ENCODE measurements at places on chromosomes 1 and 21.

- DNase-seq = no peak
These were observed 220.4 kb downstream of the RHOU start for GRCh38 chr1:228955691-228956090.

DNA sequence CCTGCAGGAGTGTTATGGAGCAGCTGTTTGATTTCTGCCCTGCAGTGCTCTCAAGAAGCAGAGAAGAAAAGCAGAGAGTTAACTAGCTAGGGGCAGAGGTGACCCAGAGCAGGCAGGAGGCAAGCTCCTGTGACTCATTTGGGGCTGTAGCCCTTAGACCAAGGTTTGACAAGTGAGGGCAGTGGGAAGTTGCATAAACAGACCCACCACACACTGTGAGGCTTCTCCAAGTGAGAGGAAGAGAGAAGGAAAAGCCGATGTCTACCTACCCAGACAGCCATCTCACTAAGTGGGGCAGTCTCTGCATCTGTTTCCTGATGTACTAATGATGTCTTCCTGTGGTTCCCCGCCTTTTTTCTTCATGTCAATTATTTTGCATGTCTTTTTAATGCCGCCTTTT lies 159.9 kb upstream of the NR5A2 start:
- DNase-seq = no peak

DNA sequence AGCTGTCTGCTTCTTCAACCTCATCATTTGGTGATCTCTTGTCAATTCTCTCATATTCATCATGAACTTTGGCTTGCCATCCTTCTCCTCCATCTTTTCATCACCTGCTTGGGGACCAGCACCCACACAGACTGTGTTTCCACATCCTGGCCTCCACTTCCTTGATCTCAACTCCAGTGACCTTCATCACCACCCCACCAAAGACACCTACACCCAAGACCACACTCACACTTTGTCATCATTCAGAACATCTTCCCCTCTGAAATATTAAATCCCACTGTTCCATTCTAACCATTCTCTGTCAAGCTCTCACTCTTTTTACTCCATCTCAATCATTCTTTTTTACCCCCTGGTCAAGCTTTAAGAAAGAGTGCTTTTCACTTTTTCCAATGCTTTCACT lies 115.5 kb upstream of the VAV3 start:
- no peak for DNase-seq

GRCh38 chr1:102799496-102799895 lies 308.8 kb downstream of the COL11A1 start:
- DNase-seq = no peak

DNA sequence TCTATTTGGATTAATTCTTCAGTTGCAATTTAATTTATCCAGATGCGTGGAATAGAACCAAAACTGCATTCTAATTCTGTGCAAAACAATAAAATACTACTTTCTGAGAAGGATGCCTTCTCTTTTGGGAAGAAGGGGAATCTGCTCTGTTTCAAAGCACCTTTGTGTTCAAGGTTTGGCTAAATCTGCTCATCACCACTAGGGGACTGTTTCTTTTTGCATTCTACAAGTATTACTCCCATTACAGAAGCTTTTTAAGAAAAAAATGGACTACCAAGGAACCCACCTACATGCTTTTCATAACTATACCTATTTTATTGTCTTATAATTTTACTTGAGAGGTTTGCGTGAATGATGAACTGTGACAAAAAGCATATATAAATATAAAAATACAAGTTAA lies 18.2 kb downstream of the MRPS6 start:
- no peak for DNase-seq

DNA sequence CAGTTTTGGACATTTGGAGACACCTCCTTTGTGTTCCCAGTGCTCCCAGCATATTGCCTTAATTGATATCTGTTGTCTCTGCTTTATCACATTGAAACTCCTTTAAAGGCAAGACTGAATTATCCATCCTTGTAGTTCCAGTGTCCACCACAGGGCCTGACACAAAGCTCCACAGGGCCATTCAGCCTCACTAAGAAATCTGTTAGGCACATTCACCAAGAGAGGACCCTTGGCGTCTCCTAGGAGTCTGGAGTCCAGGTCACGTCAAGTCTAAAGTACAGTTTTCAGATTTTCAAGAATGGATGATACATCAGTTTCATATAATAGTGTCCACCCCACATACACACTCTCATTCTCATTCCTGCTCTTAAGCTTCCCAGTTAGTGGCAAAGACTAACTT lies 4.8 kb downstream of the ACP6 start:
- DNase-seq = no peak

- DNase-seq = no peak
These were observed 402.5 kb downstream of the PTPRC start for GRCh38 chr1:199041173-199041914.

DNA sequence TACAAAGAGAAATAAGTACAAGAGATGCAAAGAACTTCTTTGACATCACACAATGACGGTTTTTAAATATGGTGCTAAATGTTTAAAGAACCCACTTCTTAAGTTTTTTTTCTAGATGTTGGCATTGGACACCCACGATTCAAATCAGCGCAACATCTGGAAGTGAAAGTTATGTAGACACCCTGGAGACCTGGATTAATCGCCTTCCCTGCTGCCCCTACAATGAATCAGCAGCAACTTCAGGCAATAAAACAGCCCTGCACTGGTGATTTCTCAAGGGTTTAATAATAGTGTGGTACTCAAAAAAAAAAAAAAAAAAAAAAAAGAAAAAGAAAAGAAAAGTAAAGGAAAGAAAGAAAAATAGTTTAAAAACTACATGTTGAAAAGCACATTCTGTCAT lies 248.3 kb downstream of the NUF2 start:
- no peak for DNase-seq

DNA sequence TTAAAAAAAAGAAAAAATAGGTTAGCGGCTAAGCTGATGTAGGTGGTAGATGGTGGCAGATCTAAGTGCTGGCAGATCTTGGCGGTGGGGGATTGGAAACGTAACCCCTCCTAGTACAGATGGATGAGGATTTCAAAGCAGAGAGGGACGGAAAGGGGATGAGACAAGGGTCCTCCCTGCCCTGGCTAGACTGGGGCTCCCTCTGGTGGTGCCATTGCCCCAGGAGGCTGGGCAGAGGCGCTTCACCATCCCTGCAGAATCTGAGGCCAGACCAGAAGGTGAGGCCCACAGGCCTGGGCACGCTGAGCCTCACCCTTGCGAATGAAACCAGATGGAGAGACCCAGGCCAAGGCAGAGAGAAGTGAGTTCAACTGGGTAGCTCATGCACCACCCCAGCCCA lies 7.0 kb upstream of the PLEKHA6 start:
- no peak for DNase-seq

- DNase-seq = peak; percentile 14
These were observed 694 bp downstream of the TMEM167B start for GRCh38 chr1:109091078-109091838.

DNA sequence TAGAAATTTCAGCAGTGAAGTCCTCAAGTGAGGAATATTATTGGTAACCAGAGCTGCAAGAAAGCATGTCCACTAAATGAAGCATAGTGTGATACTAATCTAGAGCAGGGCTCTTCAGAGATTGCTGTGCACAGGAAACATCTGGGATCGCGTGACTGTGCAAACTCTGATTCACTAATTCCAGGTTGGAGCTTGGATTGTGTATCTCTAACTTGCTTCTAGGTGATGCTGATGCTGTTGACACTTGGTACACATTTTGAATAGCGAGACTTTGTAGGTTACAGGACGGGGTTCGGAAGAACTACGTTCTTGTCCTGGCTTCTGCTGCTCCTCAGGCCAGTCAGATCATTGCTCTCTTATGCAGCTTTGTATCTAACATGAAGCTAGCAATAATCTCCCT lies 66.5 kb downstream of the PRRX1 start:
- no peak for DNase-seq

DNA sequence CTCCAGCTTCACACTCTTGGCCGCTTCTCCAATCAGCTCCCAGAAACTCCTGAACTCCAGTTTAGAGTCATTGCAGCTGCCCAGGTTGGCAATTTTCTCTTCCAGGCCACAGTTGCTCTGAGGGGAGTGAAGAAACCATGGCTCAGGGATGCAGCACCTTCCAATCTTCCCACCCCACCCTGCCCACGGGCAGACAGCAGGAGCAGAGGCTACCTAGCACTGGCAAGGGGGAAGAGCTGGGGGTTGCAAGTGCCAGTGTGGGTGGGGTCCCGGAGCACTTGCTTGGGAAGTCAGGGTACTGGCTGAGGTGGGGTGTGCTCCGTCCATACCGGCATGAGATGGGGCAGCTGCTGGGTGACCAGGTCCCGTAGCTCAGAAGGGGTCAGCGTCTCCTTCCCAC lies 1.2 kb downstream of the S100A14 start:
- no peak for DNase-seq

DNA sequence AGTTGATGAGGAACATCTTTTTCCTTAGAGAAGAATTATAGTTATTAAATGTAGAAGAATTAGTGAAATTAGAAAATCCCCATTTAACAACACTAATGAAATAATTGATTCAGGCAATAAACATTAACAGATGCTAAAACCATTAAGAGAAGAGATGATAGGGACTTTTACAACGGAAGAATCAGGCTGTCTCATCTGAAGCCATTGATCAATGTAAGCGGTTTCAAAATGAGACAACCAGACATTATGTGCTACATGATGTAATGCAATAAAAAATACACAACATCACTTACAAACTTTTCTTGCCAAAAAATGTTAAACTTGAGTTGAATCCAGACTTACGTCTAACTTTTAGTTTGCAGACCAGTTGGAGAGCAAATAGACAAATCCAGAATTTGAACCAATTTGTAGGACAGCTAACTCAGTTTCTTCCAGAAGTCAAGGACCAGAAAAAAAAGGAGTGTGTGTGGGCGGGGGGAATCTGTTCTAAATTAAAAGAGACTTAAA lies 165.4 kb upstream of the DPT start:
- no peak for DNase-seq

GRCh38 chr1:119646521-119647227 lies 1.4 kb downstream of the ZNF697 start:
- no peak for DNase-seq

DNA sequence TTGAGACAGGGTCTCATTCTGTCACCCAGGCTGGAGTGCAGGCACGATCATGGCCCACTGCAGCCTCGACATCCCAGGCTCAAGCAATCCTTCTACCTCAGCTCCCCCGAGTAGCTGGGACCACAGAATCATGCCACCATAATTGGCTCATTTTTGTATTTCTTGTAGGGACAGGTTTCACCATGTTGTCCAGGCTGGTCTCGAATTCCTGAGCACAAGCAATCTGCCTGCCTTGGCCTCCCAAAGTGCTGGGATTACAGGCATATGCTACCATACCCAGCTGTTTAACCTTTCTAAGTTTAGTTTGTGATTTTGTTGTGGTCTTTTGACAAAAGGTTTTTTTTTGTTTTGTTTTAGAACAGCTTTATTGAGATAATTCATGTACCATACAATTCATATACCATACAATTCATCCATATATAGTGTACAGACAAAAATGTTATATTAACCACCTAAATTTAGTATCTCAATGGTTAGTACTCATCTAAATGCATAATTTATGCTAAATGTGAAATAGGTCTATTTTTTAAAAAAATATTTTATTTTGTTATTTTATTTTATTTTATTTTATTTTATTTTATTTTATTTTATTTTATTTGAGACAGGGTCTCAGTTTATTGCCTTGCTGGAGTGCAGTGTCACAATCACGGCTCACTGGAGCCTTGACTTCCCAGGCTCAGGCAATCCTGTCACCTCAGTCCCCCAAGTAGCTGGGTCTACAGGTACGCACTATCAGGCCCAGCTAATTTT lies 8.9 kb downstream of the ZMPSTE24 start:
- DNase-seq = no peak

DNA sequence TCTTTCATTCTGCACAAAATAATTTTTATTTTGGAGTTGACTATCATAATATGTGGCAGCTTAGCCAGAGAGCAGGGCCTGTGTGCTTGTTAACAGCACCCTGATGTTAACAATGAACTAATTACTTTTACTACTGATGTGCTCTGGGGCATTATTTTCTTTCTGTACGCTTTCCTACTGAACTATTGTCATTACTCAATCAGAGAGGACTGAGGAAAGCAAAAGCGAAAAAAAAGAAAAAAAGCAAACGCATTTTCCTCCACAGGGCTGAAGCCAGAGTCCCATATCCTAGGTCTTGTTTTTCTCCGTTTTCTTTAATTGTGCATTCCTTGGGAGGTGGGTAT lies 221.2 kb downstream of the TTLL7 start:
- DNase-seq = no peak

DNA sequence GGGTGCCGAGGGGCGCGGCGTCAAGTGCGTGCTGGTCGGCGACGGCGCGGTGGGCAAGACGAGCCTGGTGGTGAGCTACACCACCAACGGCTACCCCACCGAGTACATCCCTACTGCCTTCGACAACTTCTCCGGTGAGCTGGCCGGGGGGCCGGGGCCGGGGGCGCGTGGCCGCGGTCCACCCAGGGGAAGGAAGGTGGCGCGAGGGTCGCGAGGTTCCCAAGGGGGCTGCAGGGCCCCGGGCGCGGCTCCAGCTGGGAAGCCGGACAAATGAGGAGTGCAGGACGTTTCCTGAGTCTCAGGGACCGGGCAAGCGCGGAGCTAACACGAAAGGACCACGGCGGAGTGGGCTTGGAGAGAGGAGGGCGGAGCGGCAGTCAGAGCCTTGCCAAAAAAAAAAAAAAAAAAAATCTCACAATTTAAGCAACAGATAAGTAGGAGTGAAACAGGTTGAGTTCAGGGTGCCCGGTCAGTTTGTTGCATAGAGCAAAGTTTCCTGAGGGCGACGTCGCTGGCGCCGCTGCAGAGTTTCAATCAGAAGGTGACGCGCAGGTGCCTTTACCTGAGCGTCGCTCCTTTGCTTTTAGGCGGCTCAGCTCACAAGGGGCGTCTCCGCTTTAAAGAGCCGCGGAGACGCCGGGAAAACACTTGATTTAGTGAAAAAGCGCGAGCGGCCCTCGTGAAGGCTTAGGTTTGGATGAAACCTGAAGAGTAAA lies 750 bp downstream of the RHOU start:
- DNase-seq = peak; percentile 10

- no peak for DNase-seq
These were observed 58.1 kb upstream of the GCLM start for GRCh38 chr1:93967306-93967705.

GRCh38 chr1:106964495-106964894 lies 92.0 kb upstream of the PRMT6 start:
- no peak for DNase-seq

- DNase-seq = no peak
These were observed 10.0 kb downstream of the PDPN start for GRCh38 chr1:13593511-13594131.

- DNase-seq = no peak
These were observed 100.0 kb downstream of the SLC25A24 start for GRCh38 chr1:108100148-108100547.

- DNase-seq = no peak
These were observed 42.0 kb downstream of the COLGALT2 start for GRCh38 chr1:183995322-183996039.

DNA sequence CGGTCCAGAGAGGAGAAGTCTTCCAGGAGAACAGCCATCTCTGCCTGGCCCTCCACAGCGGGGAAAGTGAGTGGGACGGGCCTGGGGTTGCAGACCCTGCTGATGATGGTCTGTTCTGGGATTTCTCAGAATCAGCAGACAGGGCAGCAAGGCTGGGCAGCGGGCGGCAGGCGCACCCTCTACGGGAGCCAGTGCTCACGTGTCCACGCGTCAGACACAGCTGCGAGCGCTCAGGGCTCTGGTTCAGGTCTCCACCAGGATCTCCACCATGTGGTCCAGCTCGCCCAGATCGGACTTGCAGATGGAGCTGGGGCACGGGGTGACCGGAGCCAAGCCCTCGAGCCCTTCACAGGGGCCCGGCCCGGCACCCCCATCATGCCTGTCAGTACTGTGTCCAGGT lies 5.5 kb downstream of the CLCA4 start:
- no peak for DNase-seq

All from NCI-H2029 (cell line).